ENCODE measurements at places on chromosomes 16 and 17. TPM values are rescaled to one million over a fixed set of nuclear protein-coding genes. Genes with fewer than 3 reads are reported as not detected.

GRCh38 chr16:15521758-15522509 is 87.5 kb downstream of the BMERB1 start:
- no peak for DNase-seq

DNA sequence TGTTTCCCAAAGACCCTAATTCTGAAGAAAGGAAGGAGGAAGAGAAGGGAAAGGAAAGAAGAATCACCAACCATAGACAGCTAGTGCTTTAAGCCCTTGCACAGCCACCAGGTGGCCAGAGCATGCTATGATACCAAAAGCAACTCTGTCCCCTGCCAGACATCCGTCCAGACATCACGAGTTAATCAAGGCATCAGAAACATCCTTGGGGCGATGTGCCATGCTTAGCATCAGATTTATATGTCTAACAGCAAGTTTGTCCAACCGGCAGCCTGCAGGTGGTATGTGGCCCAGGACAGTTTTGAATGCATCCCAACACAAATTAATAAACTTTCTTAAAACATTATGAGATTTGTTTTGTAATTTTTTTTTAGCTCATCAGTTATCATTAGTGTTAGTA is 2.9 kb upstream of the CRYBA1 start:
- DNase-seq = no peak

RNF43 gene
- total RNA-seq = 2.3 TPM

- DNase-seq = no peak
Observed at GRCh38 chr17:55224746-55225145, 40.0 kb upstream of the HLF start.

- no peak for DNase-seq
Observed at GRCh38 chr16:73142053-73142854, 94.3 kb upstream of the ZFHX3 start.
